ENCODE measurements at places on chromosomes 11 and 22.

GRCh38 chr11:105734426-105734825, 124.6 kb downstream of the GRIA4 start:
- DNase-seq: no peak

DNA sequence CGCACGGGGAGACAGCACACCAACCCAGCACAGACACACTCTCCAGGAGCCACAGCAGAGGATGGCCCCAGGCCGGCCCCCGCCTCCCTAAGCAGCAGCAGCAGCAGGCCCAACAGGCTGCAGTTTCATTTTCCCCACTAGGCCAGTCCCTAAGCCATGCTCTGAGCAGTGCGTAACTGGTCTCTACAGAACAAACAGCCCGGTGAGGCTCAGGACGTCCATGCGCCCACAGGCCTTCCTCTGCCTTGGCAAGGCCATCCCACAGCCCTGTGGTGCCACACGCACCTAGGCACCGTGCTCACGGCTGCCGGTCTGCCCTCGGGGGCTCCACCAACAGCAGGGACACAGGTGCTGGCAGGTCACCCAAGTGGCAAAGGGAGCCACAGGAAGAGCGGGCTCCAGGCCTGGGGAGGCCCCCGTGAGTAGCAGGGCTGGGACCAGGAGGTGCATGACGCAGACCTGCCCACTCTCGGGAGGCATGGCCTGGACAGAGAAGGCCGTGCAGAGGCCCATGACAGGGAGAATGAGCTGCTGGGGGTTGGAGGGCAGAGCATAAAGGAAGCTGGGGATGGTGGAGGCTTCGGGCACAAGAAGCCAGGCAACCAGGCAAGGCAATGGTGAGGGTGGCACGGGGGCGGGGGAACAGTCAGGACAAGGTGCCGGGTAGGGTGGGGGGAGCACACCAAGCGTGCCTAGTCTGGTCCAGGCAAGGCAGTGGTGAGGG, 1.4 kb upstream of the MOB2 start:
- DNase-seq: no peak

DNA sequence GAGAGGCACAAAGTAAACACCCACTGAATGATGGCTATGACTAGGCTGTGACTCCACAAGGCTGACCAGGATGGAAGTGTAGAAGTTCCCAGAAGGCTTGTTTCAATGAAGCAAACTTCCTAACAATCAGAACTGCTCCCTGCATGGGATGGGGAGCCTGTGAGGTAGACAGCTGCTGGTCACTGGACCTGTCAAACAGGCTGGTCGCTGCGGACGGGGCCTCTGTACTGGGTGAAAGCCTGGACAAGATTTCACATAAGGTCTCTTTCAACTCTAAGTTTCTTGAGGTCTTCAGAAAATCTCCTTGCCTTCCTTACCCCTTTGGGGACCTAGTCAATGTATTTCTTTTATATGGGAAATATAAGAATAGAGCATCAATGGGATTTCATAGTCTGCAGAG, 438.2 kb downstream of the BUD13 start:
- DNase-seq: no peak

DNA sequence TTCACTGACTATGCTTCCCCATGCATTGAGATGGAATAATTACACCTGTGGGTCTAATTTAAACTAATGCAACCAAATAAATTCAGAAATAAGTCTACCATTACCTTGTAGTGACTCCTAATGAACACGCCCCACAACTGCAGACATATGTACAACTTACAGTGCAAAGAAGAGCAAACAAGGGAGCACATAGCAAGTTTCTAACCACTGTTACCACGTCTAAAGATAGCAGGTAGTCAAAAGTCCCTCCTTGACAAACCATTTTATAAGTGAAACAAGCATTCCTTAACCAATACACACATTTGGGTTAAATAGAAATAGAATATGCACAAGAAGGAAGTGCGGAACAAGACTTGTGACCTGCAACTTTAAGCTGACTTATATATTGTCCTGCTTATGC, 20.6 kb downstream of the PHF21A start:
- DNase-seq: no peak

- DNase-seq: no peak
Measured at GRCh38 chr11:40130427-40130826, 1329.0 kb downstream of the LRRC4C start.

- DNase-seq: no peak
Measured at GRCh38 chr11:104443387-104443786, 279.4 kb upstream of the PDGFD start.

- peak; percentile 52 for DNase-seq
Measured at GRCh38 chr11:66438504-66439466, at the start of gene MRPL11. Gene MRPL11, minus strand, starts transcription at chr11:66438848. Its CDS starts 94 bp downstream, at chr11:66438754.

- DNase-seq: no peak
Measured at GRCh38 chr11:92035488-92035887, 189.1 kb upstream of the FAT3 start.

DNA sequence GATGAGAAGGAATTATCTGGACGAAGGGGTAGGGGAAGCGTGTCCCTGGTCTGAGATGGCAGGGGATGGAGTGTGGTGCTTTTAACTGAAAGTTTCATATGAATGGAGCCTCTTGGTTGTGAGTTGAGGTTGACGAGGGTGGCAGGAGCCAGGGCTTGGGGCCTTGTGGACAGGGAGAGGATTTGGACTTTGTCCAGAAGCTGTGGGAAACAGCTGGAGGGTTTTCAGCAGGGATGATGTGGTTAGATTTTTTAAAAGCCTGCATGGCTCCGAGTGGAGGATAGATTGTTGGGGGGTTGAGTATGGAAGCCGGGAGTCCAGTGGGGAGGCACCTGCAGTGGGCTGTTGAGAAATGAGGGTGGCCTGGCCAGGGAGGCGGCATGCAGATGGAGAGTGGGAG, 24.8 kb downstream of the MYO7A start:
- DNase-seq: no peak

DNA sequence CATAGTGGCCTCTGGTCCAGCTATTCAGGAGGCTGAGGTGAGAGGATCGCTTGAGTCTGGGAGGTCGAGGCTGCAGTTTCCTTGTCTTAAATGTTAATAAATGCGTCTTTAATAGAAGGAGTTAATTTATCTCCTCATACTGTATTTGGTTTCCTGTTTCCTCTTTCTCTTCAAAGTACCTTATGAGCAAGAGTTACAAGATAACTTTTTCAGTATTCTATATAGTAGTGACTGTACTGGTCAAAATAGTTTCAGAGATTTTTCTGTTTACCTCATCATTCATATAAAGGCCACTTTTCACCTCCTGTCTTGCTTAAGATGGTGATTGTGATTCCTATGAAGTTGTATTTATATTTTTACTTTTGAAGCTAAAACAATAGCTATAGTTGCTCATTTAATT, 50.9 kb downstream of the MCAM start:
- DNase-seq: no peak

DNA sequence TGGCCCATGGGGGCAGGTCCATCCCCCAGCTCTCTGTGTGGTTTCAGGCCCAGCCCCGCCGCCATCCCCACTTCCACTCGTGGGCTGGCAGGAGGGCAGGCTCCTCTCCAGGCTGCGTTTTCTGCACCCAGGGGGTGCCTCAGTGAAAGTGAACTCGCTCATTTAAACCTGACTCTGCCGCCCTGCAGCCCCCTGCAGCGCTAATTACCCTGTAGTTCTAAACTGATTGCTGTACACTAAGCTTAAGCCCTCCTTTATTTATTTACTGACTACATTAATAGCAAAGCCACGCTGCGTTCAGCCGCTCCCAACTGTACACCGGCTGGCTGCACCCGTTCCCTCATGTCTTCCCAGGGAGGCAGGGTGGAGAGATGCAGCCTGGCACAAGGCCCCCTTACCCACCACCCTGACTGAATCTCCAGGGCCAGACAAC, 36.6 kb upstream of the NNMT start:
- DNase-seq: no peak

DNA sequence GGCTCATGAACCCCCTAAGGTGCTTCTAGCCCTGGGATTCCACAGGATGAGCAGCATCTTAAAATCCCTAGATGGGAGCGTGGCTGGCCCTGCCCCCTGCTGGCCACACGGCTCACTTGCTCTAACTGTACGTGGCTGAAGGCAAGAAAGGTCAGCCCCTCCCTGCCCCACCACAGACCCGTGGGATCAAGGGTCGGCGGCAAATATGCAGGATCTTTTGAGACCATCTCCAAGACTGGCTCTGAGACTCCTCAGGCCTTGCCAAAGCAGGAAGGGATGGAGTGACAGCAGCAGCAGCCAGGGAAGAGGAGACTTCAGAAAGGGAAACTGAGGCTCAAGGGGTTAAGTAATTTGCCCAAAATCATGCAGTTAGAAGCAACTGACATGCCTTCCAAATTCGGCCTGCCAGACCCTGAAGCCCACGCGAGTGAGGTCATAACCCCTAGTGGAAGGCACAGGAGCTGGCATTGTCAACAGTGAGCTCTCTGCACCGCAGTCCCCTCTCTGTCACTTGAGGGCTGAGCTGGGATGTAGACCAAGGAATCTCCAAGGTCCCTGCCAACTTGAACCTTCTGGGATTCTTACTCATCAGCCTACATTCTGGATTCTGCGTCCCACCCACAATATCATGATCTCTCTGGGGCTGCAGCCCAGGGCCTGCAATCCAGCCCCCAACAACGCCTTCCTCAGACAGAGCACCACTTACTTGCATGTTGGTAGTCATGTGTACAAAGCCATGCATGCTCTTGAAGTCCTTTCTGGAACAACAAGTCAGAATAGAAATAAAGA, 31.4 kb downstream of the CREB3L1 start:
- DNase-seq: peak; percentile 41

GRCh38 chr11:110425751-110426545, 3.8 kb upstream of the FDX1 start:
- no peak for DNase-seq

GRCh38 chr22:21677606-21678443, 12.0 kb downstream of the PPIL2 start:
- no peak for DNase-seq

DNA sequence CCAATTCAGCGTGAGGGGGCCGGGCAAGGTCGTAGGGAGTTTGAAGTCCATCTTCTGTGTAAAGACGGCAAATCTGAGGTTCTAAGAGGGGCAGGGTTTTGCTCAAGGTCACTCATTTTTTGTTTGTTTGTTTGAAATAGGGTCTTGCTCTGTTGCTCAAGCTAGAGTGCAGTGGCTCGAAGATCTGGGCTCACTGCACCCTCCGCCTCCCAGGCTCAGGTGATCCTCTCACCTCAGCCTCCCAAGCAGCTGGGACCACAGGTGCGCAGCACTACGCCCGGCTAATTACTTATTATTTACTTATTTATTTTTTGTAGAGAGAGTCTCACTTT, 355 bp upstream of the AP1B1 start:
- DNase-seq: no peak

GRCh38 chr11:111606986-111607385, 4.7 kb downstream of the SIK2 start:
- no peak for DNase-seq

DNA sequence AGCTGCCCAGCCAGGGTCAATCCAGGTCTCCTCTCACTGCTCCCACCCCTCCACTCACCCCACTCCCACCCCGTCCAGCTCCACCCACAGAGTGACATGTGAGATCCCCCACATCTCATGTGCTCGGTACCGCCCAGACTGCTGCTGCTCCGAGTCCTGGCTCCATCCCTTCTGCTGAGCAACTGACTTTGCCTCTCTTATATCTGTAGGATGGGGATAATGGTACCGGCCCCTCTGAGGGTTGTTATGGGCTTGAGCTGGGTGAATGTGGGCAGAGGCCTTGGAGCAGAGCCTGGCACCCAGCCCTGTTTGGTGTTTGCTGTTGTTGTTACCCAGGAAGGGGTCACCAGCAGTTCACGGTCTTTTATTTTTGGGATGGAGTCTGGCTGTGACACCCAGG, 77.0 kb downstream of the ST3GAL4 start:
- no peak for DNase-seq

- DNase-seq: no peak
Measured at GRCh38 chr11:119602745-119603373, 126.1 kb downstream of the NECTIN1 start.

- no peak for DNase-seq
Measured at GRCh38 chr22:17705951-17706900, 67.7 kb downstream of the BCL2L13 start.

DNA sequence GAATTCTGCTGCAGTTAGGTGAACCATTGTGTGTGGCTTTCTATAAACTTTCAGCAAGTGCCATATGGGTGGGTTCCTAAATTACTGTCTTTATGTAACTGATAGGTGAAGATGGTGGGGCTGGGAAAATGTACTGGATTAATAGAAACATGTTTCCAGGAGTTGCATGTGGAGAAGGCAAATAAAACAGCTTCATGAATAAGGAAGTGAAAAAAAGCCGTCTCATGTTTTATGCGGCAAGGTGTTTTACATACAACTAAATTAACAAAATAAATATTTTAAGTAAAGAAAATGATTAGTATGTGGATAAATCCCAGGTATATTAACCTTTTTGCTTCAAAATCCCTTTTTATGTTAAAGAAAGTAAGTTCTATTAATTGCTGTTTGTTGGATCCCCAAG, 67.2 kb downstream of the EXT2 start:
- DNase-seq: no peak

- DNase-seq: no peak
Measured at GRCh38 chr11:129743112-129743815, 72.4 kb upstream of the TMEM45B start.

DNA sequence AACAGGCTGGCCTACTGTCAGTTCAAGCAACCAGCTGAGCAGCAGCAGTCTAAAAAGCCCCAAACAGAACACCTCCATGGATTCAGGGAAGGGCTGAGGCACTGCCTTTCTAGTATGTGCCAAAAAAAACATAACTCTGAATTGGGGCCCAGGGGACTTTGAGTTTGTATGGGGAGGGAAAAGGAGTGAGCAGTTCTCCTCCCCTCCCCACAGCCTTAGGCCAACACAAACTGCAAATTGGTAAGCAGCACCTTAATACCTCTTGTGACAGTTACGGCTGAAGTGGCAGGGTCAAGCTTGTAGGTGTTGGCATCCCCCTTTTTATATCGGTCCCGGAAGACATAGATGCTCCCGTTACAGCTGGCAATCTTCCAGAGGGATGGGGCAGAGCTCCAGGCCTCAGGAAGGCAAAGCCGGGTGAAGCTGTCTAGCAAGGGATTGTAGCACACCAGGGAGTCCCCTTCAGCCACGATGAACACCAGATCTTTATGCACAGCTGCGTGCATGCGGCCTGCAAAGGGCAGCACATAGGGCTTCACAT, 6.0 kb downstream of the KBTBD4 start:
- no peak for DNase-seq

GRCh38 chr11:96162816-96163499, 180.0 kb downstream of the MAML2 start:
- no peak for DNase-seq

DNA sequence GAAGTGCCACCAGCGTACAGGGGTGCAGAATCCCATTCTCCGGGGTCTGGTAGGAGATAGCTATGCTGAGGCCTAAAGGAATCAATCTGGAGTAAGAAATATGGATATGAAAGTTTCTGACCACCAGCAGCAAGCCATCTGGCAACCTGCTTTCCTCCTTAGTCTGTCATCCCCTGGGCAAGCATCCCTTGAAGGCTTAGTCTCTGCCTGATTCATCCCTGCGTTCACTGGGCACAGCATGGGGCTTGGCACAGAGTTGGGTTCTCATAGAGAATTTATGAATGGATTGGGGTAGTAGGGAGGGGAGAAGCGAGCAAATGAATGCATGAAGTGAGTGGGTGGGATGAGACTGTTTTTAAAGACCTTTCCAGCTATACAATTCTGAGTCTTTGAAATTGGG, 85.8 kb upstream of the NARS2 start:
- no peak for DNase-seq
